ENCODE measurements at places on chromosomes 1 and 21.

DNA sequence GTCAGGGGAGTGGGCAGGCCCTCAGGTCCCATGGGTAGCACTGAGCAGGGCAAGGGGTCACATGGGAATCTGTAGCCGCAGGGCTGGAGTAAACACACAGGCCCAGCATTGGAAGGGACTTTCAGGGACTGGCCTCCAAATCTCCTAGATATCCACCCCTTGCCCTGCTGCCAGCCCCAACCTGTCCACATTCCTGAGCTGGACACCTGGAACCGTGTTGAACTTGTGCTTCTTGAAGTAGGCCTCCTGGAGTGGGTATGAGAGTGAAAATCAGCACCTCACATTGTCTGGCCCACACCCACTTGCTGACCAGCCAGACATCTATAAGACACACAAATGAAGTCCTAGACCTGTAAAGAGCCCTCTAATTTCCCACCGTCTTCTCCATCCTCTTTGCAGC, 7.7 kb downstream of the POMGNT1 start:
- DNase-seq, result no peak

- DNase-seq, result no peak
Observed at GRCh38 chr1:229152311-229152710, 118.6 kb upstream of the RAB4A start.

- no peak for DNase-seq
Observed at GRCh38 chr1:156698995-156699394, 6.4 kb downstream of the CRABP2 start.

DNA sequence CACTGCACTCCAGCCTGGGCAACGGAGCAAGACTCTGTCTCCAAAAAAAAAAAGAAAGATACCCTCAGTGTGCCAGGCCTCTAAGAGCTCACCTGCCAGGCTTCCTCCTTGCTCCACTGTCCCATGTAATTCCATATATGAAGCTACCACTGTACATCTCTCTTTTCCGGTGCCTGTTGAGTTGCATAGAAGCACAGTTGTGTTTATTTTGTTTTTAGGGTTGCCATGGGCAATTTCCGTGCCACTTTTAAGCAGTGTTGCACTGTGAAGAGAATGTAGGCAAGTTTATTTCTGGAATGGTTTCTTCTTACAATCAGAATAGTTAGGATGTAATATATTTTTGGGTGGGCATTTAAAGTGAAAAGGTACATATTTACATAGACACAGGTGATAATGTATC, 23.3 kb downstream of the MR1 start:
- no peak for DNase-seq

- DNase-seq, result no peak
Observed at GRCh38 chr1:85229574-85230097, 28.8 kb upstream of the SYDE2 start.

GRCh38 chr1:198295225-198295624, 138.4 kb downstream of the NEK7 start:
- no peak for DNase-seq

DNA sequence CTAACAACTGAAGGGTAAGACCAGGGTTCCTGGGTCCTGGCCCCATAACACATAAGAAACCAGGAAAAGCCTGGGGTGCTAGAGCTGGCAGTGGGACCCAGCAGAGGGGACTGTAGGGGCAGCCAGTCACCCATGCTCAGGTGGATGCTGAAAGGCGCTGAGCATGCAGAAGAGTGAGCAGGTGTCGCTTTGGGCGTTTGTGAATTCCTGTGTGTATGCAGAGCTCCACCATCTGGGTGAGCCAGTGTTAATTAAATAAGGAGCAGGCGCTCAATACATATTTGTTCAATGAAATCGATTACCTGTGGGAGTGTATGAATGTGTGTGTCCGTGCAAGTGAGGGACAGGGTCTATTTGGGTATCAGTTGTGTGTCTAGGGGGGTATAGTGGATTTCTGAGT, 499 bp downstream of the C1QA start:
- DNase-seq, result no peak

DNA sequence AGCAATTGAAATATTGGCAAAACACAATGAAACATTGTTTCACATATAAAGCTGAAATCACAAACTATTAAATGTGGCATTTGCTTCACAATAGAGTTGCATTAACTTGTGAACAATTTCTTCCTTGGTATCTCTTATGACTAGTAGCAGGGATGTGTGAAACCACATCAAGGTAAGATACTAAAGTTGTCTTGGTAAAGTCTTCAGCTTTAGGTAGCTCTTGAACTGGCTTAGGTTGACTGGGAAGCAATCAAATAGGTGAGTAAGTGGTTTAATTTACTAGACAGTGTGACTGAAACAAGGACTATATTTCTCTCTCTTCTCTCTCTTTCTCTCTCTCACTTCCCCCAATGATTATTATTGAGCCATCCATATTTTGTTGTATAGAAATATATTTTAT, 141.5 kb upstream of the KCNK2 start:
- DNase-seq, result no peak
